Thoracic aorta endothelial cell (primary cell): ENCODE measurements at places on chromosomes 6 and 20. TPM values are rescaled to one million over a fixed set of nuclear protein-coding genes. Genes with fewer than 3 reads are reported as not detected.

The MCHR2 gene
- total RNA-seq, result not detected in 2 replicates

The KIF13A gene
- total RNA-seq, result 71.7 and 80.5 TPM in 2 replicates

The LPA gene
- not detected in 2 replicates for total RNA-seq

The SERPINB6 gene
- total RNA-seq, result 130 and 137 TPM in 2 replicates

The SGK1 gene
- 153 and 251 TPM in 2 replicates for total RNA-seq

The WFDC11 gene
- not detected in 2 replicates for total RNA-seq

The FAM120B gene
- total RNA-seq, result 19.7 and 23.1 TPM in 2 replicates

The CRISP3 gene
- not detected in 2 replicates for total RNA-seq

The HTR1E gene
- not detected in 2 replicates for total RNA-seq

The TPX2 gene
- total RNA-seq, result 120 and 177 TPM in 2 replicates

The TMC2 gene
- total RNA-seq, result not detected in 2 replicates

The TMEM217 gene
- 8.1 and 9.1 TPM in 2 replicates for total RNA-seq

The TSPO2 gene
- total RNA-seq, result not detected in 2 replicates

The NKAIN2 gene
- not detected in 2 replicates for total RNA-seq

The NKAPL gene
- 0.43 and 0.80 TPM in 2 replicates for total RNA-seq

The OR2B6 gene
- not detected in 2 replicates for total RNA-seq

The RGS17 gene
- 4.8 and 5.7 TPM in 2 replicates for total RNA-seq

The SDCBP2 gene
- total RNA-seq, result 4.0 and 4.1 TPM in 2 replicates

The CRISP2 gene
- total RNA-seq, result not detected in 2 replicates

The BMP5 gene
- 1.7 TPM in 1 of 2 replicates, not detected in the other for total RNA-seq

The PPIL1 gene
- total RNA-seq, result 35.4 and 46.6 TPM in 2 replicates

The MYBL2 gene
- total RNA-seq, result 51.2 and 67.0 TPM in 2 replicates

The BANF2 gene
- total RNA-seq, result not detected in 2 replicates

The C20orf144 gene
- total RNA-seq, result 0.07 and 0.13 TPM in 2 replicates

The RSPO4 gene
- total RNA-seq, result not detected in 2 replicates

The TMEM200A gene
- total RNA-seq, result 2.6 TPM in 1 of 2 replicates, not detected in the other

The MEP1A gene
- not detected in 2 replicates for total RNA-seq

The HCRTR2 gene
- total RNA-seq, result not detected in 2 replicates
